ENCODE measurements at places on chromosomes 1 and 21.

DNA sequence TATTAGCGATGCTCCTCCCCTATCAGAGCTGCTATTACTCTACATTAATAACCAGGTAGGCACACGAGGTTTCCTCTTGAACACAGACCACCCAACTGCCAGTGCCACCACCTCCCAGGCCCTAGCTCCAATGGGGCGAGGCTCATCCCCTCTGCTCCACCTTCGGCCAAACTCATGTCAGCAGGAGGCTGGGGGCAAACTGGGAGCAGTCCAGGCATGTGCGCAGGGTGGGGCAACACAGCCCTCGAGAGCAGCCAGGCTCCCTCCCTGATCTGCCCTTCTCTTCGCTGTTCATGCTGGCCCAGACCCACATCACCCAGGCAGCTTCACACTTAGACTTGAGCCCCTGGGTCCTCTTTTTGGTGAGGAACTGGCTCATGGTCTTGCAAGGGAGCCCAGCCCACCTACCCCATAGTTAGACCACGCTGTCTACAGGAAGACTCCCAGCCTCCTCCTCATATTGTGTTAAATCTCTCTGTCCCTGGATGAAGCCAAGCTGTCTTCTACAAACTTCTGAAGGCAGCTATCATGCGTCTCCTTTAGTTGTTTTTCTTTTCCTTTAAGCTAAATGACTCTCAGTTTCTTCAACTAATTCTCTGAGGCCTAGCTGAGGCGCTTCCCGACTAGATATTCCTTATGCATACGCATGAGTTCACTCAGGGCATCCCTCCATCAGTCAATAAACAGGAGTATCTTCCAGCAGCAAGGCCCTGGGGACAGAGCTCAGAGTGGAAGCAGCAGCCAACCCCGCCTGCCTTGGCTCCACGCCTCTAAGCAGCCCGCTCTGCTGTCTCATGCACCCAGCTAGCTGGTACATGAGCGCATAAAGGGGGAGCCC lies 12.0 kb downstream of the TMEM9 start:
- no peak for DNase-seq

- no peak for DNase-seq
These were observed 64.4 kb upstream of the TLR5 start for GRCh38 chr1:223207293-223208066.

GRCh38 chr1:53519421-53519820 lies 60.2 kb downstream of the DMRTB1 start:
- no peak for DNase-seq

DNA sequence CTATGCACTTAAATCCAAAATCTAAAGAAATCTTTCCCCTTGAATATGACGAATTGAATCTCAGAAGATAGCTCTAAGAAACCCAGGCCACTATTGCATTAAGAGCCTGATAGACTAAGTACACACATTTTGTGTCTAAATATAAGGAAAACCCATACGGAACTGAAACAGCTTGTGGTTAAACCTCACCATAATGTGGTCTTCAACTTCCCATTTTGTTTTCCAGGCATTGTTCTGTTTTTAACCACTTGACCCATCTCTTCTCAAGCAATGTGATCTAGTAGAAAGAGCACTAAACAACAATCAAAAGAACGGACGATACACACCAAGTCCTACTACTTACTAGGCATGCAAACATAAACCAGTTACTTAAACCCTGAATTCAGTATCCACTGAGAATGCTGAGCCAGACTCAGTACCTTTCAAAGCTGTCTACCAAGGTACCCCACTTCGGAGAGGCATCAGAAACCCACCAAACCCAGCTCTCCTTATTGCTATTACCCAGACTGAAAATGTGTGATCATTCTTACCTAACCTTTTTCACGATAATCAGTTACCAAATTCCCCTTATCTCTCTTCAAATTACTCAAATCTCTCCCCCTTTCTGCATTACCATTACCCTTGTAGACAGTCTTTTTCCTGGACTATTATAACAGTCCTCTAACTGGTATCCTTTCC lies 12.8 kb downstream of the OTUD7B start:
- DNase-seq = no peak

DNA sequence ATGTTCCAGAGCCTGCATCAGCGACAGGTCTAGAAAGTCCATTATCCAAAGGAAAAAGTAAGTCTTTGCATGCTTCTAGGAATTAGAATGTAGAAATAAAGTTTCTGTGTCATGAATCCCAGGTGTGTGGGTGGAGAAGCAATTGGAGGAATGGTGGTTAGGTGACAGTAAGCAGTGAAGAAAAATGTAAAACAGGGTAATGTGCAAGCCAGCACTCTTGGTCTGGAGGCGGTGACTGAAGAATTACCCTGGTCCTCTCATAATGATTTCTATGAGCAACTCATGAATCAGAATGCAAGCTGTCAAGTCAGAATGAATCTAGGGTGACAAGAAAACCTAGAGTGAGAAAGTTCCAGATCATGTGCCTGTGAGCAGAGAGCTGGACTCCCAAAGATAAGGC lies 33.6 kb downstream of the PLPPR4 start:
- no peak for DNase-seq

DNA sequence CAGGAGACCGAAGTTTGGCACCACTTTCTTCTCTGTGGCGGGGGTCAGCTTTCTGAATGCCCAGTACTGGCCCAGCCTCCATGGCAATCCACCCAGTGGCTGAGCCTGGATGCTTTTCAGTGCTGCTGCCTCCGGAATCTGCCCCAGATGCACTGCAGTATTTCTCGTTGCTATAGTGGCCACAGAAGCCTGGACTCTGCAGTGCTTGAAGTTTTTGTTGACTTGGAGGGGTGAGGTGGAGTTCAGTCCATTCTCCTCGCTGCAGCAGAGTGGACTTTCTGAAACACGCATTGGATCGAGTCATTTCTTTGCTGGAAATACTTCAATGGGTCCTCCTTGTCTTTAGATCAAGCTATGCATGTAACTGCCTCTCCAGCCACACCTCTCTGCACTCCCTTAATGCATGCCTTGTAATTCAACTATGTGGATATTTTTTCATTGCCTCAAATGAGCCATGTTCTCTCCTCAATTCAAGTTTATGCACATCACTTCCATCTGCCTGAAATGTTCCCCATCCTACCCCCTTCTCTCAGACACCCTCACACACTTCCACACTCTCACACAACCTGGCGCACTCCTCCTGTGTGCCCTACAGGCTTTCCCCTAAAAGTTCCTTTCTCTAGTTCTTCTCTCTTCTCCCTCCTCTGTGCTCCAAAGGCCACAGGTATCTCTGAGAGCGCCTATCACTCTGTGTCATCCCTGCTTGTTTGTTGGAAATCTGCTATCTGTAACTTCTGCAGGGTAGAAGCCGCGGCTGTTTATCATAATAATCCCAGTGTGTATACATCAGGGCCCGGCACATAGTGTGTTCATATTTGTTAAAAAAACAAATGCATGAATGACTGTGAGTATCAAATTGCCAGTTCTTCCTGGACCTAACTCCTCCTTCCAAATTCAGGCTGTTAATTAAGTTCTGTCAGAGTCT lies 16.5 kb downstream of the ADAM30 start:
- no peak for DNase-seq

DNA sequence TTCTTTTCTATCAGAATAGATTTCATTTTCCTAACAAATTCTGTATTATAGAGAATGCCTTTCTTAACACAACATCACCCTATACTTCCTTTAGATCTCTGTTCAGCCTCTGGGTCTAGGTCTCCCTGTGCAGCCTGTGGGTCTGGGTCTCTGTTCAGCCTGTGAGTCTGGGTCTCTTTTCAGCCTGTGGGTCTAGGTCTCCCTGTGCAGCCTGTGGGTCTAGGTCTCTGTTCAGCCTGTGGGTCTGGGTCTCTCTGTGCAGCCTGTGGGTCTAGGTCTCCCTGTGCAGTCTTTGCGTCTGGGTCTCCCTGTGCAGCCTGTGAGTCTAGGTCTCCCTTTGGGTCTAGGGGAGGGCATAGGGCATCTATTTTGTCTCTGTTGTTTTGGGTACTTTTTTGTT lies 59.6 kb upstream of the DIP2A start:
- DNase-seq = no peak

DNA sequence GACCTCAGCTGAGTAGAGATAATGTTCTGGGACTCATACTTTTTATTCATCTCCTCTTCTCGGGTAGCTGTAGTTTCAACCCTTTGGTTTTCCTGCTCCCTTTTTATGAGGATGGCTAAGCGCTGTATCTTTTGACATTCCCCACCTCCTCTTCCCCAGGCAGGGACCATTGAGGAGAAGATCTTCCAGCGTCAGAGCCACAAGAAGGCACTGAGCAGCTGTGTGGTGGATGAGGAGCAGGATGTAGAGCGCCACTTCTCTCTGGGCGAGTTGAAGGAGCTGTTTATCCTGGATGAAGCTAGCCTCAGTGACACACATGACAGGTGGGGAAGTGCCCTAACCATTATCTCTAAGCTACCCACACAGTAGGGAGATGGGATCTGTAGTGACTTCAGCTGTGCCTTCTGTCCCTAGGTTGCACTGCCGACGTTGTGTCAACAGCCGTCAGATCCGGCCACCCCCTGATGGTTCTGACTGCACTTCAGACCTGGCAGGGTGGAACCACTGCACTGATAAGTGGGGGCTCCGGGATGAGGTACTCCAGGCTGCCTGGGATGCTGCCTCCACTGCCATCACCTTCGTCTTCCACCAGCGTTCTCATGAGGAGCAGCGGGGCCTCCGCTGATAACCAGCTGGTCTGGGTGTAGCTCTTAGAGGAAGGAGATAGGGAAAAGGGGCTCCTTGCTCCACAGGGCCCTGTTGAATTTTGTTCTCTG lies 25.6 kb downstream of the LRRC41 start:
- DNase-seq = no peak

DNA sequence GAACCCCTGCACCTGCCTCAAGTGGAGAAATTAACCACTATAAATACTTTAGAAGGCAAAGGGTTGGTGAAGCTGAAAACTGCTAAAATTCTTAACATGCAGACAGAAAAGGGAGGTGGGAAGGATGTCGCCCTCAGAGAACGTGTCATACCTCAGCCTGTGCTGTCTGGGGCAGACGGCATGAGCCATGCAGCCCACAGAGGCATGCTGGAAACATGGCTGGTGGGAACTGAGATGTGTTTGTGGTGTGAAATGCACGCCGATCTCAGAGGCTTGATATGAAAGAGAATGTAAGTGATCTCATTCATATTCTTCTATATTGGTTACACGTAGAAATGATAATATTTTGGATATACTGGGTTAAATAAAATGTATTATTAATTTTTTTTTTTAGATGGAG lies 16.3 kb downstream of the AGPAT3 start:
- DNase-seq = no peak

DNA sequence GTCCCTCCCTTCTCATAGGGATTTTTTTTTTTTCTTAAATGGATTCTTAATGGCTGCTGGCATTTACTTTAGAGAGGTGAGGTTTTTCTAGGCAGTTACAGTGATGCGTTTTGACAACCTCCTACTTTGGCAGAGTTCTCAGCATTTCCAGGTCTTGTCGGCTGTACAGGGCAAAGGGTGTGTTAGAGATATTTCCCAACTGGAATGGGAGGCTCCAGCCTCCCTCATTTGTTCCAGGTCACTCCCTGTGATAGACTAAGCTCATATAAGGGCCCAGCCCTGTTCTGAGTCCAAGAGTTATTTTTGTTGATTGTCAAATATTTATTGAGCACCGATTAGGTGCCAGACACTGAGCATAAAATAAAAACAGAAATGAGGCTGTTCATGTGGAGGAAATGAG lies 7.6 kb upstream of the XKR8 start:
- no peak for DNase-seq

GRCh38 chr1:18965206-18966173 lies 9.0 kb upstream of the IFFO2 start:
- DNase-seq = no peak

GRCh38 chr1:160795951-160796383 lies at the start of gene LY9:
Gene LY9, plus strand, starts transcription at chr1:160796174. Its CDS starts 14 bp downstream, at chr1:160796188.
- DNase-seq = peak; percentile 95

DNA sequence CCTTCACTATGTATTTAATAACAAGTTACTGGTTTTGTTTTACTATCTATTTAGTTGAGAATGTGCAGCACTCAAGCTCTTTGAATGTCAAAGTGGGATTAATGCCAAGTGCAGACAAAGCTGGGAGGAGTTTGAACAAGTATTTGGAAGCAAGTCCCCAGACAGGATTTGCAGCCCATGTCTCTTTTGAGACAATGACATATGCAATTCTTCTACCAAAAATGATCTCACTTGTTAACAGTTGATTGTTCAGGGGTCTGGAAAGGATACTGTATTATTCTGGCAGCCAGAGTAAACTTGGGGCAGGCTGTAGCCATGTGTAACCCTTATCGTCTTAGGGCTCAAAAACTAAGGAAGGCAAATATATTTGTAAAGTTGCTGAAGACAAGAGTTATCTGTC lies 15.8 kb downstream of the COLGALT2 start:
- DNase-seq = no peak

DNA sequence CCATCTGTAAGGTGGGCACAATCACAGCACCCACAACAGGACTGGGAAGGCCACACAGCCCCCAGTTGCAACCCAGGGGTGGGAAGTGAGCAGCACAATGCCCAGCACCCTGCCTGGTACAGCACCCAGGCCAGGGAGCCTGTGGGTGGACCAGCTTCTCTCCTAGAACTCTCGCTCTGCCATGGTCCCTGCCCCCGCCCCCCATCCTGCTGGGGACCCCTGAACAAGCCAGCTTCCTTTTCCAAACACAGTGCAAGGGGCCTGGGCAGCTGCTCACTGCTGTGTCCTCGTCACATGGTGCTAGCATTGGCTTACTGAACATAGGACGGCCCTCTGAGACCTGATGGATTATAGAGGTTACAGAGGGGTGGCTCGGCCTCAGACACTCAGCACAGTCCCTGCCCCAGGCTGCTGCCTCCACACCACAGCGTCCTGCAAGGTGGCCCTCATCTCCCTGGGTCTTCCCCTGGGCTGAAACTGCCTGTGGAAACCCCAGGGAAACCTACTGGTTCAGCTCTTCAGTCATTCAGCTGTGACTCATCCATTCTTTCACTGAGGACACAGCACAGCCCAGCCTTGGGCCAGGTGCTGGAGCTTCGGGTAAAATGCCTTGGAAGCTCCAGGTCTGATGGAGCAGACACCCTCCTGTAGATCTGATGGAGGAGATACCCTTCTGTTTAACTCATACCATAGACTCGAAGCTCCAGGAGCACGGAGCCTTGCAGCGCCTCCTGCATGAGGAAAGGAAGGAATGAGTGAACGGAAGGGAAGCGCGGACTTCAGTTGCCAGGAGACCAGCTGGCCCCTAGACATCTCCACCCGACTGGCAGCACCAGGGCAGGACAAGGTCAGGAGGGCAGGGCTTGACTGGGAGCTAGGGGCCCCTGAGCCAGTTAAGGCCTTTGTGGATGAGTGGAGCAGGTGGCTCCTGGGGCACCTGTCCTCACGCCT lies 8.1 kb upstream of the PRDM16 start:
- DNase-seq = no peak

DNA sequence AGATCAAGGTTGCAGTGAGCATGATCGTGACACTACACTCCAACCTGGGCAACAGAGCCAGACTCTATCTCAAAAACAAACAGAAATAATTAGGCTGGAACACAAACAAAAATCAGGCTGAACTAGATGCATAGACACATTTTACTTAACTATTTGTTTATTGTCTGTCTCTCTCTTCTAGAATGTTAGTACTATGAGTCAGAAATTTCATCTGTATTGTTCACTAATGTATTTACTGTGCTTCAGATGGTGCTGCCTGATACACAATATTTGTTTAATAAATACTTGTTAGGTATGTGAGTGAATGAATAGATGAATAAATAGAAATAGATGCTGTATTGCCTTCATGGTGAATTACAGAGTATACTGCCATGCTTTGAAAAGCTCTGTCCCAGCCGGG lies 6.0 kb upstream of the LIN28A start:
- DNase-seq = no peak

- DNase-seq = no peak
These were observed 604.5 kb downstream of the PLPP3 start for GRCh38 chr1:55974714-55975441.

GRCh38 chr1:225891229-225891972 lies 2.5 kb upstream of the LEFTY1 start:
- DNase-seq = no peak

GRCh38 chr1:11862890-11863289 lies 4.1 kb upstream of the NPPB start:
- no peak for DNase-seq
